HAP-1 (cell line): ENCODE measurements at places on chromosomes 13 and 19.

DNA sequence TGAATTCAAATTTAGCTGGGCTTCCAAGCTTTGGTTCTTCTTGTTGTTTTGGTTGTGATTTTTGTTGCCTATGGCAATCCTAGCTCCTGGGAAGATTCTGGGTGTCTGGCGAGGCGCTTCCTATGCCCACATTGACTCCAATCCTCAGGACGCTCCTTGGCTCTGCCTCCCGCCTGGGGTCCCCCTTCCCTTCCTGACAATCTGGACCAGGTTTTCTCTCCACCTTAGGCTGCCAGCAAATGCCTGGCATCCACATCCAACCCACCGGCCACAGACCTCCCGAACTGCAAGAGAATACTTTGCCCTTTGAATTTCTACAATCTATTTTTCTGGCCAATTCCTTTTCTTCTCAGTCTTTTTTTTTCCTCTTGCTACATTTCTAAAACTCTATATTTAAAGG, 186.9 kb upstream of the UBL3 start:
- DNase-seq: no peak

GRCh38 chr19:35045667-35046300, 4.3 kb downstream of the HPN start:
- peak; percentile 57 for DNase-seq

DNA sequence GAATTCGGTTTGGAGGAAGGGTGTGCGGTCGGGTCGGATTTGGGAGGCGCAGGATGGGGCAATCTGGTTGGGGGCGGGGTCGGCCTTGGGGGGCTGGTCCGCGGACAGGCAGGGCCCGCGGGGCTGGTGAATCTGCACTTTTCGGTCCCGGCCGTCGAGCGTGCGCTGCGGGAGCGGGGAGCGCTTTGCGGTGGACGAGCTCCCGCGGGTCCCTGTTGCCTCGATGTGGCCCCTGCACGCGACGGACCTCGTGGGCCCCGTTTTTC, 11.9 kb downstream of the PEAK3 start:
- DNase-seq: peak; percentile 3

DNA sequence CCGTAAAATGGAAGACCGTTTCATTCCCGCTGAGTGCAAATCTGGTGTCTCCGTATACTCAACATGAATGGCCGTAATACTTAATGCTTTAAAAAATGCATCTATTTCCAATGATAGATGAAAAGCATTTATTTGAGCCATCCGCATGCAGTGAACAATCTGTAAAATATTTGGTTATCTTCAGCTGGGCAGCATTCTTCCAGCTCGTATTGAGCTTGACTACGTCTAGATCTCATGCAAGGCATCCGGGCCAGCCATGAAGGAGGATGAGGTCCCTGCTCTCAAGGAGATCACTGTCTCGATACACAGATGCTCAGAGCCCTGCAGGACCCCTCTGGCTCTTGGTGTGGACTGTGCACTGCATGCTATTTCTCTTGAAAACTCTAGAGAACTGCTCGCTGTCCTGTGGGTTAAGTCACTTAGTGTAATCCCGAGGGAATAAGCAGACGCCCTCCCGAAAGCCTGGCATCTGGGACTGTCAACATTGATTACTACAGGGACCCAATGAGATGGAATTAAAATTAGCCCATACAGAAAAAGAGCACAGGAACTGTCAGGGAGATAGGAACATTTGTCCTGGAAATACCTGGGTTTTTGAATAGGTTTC, 112.4 kb upstream of the RNF113B start:
- DNase-seq: no peak

- DNase-seq: no peak
Measured at GRCh38 chr13:75417012-75417384, 65.0 kb downstream of the TBC1D4 start.

GRCh38 chr13:39375601-39376000, 227.4 kb downstream of the LHFPL6 start:
- DNase-seq: no peak

- no peak for DNase-seq
Measured at GRCh38 chr19:802498-803098, 5.3 kb downstream of the PTBP1 start.

GRCh38 chr13:96527497-96527896, 437.6 kb downstream of the HS6ST3 start:
- no peak for DNase-seq

DNA sequence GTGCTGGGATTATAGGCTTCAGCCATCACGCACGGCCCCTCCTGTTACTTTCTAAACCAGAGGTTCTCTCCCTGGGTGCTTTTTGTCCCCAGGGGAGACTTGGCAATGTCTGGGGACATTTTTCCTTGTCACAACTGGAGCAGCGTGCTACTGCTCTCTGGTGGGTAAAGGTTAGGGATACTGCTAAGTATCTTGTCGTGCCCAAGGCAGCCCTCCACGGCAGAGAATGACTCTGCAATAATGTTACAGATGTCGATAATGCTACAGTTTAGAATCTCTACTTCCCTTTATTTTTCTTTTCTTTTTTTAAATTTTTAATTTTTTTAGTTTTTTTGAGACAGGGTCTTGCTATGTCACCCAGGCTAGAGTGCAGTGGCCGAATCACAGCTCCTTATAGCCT, 38.0 kb downstream of the ADGRE1 start:
- DNase-seq: no peak

DNA sequence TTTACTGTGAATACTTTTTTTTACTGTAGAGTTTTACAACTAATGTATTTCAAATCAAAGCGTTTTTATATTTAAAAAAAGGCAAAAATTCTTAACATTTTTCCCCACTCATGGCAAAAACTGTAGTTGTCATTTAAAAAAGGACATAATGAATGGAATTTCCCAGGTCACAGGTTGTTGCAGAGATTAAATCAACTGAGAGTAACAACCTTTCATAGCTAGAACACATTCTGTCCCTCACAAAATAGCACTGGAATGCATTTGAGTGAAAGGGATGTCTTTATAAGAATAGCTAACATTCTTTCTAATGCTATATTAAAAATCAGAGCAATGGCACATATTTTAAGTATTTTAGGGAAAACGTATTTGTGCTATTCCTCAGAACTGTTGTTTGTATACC, 1393.3 kb upstream of the ATXN8OS start:
- DNase-seq: no peak

- DNase-seq: no peak
Measured at GRCh38 chr19:16851031-16851712, 22.0 kb downstream of the SIN3B start.

GRCh38 chr19:9313756-9314155, 4.1 kb upstream of the ZNF699 start:
- DNase-seq: no peak

DNA sequence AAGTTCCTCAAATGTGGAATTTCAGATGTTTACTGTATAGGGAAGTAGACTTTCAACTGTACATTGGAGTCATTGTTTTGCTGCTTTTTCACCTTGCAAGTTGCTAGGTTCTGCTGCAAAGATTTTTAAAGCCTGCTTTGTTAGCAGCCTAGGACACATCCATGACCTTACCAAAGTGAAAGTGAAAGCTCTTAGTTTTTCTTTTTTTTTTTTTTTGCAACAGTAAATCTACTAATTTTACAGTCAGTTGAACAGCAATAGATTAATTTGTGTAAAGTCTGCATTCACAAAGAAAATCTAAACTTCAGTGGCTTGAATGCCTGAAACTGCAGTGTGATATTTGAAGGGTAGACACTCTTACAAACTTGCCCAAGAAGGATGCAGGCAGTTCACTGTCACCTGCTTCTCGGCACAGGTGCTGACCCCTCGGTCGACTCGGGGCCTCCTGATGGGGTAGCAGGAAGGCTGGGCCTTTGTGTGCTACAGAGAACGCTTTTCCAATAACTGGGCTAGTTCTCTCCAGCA, 5.0 kb upstream of the MTIF3 start:
- DNase-seq: no peak

DNA sequence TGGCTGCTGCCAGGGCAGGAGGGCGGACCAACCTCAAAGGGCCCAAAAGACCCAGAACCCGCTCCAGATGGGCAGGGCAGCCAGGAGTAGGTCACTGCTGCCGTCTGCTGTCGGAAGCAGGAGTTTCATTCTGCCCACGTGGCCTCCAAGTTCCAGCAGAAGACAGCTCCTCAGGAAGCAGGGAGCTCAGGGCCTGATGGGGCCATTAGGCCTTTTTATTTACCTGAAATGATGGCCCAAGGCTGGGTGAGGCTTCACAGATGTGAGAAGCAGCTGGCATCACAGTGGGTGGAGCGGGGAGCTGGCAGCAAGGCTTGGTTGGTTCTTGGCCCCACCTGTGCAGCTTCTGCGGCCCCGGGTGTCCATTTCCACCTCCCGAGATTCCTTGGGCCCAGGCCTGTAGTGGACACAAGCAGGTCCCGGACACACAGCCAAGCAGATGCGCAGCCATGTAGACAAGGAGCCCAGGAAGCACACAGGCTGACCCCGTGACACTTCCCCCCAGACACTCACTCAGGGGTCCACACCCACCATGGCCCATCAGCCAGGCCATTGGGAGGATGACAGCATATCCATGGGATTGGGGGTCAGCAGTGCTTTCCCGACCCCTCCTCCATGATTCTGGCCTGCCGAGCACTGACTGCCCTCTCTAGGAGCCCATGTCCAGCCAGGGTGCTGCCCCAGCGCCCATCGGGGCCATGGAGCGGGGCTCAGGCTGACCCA, 26.4 kb downstream of the C13orf46 start:
- DNase-seq: no peak

DNA sequence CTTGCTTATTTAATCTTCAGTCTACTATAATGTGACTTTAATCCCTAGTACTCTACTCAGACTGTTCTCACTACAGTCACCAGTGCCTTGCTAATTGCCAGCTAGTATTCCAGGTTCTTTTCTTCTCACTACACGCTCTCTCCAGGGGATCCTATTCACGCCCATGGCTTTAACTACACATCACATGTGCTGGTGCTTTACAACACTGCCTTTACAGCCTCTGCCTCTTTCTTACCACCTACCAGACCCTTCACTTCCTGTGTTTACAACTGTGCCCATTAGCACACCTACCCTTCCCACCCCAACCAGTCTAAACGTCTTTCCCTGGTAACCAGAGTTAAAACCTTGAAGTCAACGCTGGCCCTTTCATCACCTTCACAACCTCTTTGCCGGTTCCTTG, 249.5 kb downstream of the DNAJC15 start:
- DNase-seq: no peak

GRCh38 chr13:42218576-42218975, 53.4 kb upstream of the AKAP11 start:
- DNase-seq: no peak

DNA sequence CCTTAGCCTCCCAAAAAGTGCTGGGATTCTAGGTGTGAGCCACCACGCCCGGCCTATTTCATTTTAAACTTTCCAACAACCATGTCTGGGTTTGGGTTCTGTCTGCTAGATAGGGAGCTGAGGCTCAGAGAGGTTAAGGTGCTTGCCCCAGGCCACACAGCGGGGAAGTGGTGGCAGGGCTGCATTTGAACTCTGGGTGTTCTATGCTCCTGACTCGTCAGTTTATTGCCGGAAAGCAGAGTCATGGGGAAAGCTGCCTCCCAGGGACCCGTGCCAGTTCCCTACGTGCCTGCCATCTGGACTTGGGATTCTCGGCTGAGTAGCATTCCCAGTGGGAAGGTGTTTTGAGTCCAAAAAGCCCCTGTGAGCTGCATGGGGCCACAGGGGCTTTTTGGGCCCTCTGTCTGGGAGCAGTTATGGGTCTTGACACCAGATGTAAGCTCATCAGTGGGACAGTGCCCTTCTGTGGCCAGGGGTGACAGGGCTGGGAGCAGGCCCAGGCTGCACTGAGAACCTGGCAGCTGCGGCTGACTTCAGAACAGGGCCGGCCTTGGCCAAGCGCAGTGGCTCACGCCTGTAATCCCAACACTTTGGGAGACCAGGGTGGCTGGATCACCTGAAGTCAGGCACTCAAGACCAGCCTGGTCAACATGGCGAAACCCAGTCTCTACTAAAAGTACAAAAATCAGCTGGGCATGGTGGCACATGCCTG, 10.9 kb downstream of the RFX1 start:
- DNase-seq: no peak

- no peak for DNase-seq
Measured at GRCh38 chr13:78662467-78662866, 3.5 kb upstream of the OBI1 start.

DNA sequence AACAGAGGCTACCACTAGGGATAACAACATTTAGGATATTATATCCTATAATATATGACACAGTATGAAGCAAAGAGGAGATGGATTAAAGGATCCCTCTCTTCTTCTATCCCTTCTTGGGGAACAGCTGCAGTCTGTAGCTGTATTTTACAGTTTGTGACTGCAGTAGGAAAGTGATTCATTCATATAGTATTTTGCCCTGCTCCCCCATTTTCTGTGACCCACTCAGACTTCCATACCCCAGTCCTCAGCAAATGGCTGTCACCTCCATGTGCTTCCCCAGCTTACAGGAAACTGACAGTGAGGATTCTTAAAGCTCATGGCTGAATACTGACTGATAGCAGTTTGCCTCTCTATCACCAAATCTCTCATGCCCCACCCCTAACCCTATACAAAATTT, 27.5 kb downstream of the MICU2 start:
- DNase-seq: no peak

DNA sequence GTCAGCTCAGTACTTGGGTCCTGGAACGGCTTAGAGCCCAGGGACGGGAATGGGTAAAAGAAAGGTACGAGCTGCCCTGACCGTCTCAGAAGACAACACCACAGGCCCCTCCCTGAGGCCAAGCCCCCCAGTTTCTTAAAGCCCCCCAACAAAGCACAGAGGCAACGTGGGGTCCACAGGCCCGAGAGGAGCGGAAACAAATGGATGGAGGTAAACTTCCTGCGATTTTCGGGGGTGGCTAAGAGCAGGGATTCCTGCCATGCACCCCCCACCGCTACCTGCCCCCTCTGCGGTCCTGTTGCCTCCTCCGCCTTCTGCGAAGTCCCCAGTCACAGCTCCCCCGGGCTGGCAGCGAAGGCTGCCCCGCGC, 48.2 kb downstream of the PTPRS start:
- no peak for DNase-seq

- DNase-seq: no peak
Measured at GRCh38 chr13:108525827-108526226, 103.6 kb upstream of the MYO16 start.

GRCh38 chr13:28684257-28684656, 25.3 kb downstream of the POMP start:
- DNase-seq: peak; percentile 52

GRCh38 chr13:80012251-80012650, 328.7 kb downstream of the SPRY2 start:
- DNase-seq: no peak

DNA sequence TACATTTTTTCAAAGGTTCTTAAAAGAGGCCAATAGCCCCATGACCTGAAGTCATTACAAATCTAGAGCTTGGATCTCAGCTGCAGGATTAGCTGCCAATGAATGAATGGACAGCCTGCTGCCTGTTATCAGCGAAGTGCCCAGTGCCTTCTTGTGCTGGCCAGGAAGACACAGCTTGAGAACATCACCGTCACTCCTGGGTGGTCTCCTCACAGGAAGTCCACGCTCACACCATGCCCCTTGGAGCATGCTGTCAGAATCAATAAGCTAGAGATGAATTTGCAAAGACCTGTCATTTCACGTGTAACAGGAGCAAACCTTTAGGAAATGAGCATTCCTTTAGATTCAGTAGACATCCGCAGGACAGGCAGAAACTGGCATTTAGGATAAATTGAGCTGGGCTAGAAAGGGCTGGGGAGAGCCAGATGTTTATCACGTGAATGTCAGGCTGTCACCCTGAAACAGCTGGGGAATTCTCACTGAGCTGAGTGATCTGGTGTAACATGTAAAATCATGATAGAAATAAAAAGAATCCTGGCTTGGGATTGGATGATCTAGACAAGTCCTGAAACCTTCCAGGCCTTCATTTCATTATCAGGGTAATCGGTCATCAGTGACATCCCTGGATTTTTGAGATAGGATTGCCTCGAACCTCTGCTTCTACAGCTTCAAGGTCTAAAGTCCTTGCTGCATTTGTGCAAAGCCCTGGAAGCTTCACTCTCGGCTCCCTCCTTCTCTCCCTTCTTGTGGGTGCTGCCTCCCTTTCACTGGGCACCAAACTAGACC, 49.9 kb upstream of the MEDAG start:
- DNase-seq: no peak
